ENCODE measurements at places on chromosomes 13 and 19.

- DNase-seq, result no peak
Measured at GRCh38 chr13:59960683-59961082, 203.0 kb downstream of the DIAPH3 start.

DNA sequence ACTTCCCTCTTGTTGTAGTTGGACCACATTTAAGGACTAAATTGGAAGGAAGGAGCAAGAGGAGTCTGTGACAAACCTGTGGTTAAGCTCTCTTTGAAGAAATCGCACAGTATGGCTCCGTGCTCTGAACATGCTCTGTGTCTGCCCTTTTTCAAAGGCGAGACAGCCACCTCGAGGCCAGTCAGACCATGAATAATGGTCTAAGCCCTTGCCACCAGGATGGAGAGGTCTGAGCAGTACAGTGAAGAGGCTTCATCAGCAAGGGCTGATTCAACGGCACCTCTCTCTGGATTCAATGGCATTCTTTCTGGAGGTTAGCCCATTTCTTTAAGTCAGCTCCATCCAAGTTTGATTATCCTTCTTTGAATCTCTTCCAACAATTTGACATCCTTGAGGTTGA is 30.9 kb downstream of the FAM216B start:
- peak; percentile 34 for DNase-seq

- DNase-seq, result no peak
Measured at GRCh38 chr19:32748497-32748896, 28.9 kb downstream of the TDRD12 start.

- DNase-seq, result no peak
Measured at GRCh38 chr19:49210108-49210900, 52.7 kb downstream of the TRPM4 start.

DNA sequence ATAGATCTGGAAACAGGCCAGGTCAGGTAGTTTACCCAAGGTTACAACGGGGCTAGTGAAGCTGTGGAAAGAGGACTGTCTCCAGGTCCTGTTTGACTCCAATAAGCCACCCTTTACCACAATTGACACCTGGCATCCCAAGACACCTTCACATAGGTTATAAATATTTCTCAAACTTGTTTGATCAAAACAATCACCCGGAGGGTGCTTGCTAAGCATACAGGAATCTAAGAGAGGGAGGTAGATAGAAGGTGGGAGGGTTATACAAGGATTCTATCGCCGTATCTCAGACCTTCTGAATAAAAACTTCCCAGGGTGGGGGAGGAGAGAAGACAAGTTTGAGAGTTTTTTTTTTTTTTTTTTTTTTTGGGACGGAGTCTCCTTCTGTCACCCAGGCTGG is 55.4 kb downstream of the MICU2 start:
- DNase-seq, result no peak

GRCh38 chr13:39132286-39133230 is 94.3 kb downstream of the NHLRC3 start:
- no peak for DNase-seq

DNA sequence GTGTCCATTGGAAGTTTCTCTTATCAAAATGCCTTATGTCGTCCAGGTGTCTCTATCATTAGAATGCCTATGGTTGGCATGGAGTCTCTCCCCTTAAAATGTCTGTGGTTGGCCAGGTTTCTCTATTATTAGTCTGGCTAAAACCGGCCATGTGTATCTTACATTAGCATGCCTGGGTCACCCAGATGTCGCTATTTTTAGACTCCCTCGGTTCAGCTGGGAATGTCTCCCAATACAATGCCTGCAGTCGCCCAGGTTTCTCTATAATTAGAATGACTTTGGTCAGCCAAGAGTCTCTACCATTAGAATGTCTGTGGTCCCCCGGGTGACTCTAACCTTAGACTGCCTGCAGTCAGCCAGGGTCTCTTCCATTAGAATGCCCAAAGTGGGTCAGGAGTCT is 1536.1 kb downstream of the UQCRFS1 start:
- no peak for DNase-seq

DNA sequence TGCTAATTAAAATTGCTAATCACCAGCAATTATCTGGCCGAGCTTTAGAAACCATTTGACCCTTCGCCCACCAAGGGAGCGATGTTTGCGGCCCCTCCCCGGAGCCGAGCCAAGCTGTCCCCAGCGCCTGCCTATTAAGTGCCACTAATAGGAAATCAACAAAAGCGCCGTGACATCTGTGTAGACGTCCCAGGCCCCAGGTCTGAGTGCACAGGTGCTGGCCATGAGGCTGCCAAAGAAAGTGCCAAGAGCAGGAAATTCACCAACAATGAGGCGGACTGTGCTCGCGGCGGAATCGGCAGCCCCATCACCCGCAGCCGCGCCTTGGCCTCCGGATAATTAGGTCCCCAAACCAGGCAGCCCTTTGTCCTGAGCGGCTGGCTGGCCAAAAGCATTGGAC is 44.5 kb upstream of the SPACA7 start:
- DNase-seq, result no peak

- DNase-seq, result no peak
Measured at GRCh38 chr13:90933097-90933826, 414.2 kb upstream of the MIR17HG start.

- DNase-seq, result no peak
Measured at GRCh38 chr19:39086386-39086785, 2.2 kb downstream of the ACP7 start.

DNA sequence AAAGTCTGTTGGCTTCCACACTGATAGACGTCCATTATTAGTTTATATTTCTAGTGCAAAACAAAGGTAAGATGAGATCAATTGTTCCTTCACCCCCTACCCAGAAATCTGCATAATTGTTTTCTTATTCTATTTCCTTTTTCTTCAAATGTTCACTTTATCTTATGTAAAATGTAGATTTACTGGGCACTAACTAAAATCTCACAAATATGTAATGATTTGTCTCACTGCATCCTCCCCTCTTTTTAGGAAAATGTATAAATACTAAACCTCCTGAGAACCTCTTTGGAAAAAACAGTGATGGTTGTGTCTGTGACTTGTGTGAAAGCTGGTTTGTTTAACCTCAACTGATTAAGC is 1377.2 kb upstream of the MIR17HG start:
- no peak for DNase-seq

GRCh38 chr13:80884056-80884785 is 543.3 kb upstream of the SPRY2 start:
- no peak for DNase-seq

- DNase-seq, result no peak
Measured at GRCh38 chr19:41801792-41802211, 5.4 kb downstream of the CEACAM3 start.

DNA sequence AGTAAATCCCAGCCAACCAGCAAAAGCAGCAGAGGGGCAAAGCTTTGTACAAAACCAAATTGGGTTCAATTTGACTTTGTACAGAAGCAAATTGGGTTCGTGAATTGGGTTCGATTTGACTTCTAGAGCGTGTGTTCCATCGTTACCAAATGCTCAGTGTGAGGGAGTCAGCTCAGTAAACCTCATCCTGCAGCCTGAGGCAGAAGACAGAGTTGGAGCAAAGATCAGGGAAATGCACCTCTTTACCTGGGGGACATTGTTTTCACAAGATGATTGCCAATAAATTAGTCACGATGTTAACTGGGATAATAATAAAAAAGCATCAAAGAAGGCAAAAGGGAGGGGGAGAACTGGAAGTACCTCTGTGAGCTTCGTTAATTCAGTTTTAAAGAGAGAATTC is 1.5 kb downstream of the RAB20 start:
- no peak for DNase-seq

DNA sequence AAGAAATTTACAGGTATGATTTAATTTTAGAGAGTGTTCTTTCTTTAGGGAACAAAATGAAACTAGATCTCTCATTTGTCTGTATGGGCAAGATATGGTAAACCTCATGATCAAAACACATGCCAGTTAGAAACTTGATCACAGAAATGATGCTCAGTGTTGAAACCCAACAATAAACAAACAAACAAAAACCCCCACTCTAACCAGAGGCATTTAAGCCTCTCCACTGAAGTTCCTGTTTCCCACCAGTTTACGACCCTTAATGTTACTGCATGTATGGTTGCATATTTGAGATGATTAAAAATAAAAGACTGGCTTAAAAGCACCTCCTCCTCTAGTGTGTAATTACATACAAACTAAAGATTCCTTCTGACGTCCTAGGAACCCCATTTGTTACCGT is 293.3 kb upstream of the MAB21L1 start:
- DNase-seq, result no peak

DNA sequence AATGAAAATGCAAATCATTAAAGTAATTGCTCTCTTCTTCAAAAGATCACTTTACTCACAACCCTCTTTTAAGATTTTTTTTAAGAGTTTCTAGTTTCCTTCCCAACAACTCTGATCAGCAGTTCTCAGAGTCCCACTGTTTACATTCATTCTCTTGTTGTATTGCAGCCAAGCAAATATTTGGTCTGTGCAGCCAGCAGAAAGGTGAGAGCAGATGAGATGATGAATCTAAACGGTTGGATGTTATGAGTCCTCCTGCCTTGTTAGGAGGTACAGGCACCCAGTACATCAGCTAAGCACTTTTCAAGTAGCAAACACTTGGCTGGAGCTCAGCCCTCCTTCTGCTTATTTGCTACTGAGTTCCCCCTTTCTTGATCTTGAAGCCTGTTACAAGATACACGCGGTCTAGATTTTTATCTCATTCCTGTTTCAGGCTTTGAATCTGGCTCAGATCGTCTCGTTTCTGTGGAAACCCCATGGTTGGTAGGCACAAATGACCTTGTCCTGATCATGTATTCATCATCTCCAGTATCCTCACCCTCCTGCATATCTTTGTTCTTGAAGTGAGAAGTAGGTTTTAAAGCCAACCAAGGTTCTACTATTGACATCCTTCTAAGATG is 300.7 kb downstream of the DCT start:
- DNase-seq, result no peak

DNA sequence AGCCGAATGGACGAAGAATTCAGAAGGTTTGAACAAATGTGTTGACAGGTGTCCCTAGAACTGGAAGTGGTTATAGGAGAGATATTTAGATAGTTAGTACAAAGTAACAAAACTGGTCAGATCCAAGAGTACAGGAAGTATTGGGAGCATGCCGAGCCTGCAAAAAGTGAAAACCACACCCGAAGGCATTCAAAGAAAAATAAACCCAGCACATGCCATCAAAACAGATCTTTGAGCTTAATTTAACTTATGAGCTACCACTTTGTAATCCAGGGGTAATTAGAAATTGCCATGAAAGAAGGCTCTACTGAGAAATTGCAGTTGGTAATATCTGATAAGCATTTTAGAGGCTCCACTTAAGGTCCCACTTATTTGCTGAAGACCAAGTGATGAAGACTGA is 214.2 kb downstream of the DNAJC15 start:
- no peak for DNase-seq
